ENCODE measurements at places on chromosomes 7 and 10. TPM values are rescaled to one million over a fixed set of nuclear protein-coding genes. Genes with fewer than 3 reads are reported as not detected.
A peak's percentile ranks its signal among the peaks of the same experiment; 100 is the strongest.

DNA sequence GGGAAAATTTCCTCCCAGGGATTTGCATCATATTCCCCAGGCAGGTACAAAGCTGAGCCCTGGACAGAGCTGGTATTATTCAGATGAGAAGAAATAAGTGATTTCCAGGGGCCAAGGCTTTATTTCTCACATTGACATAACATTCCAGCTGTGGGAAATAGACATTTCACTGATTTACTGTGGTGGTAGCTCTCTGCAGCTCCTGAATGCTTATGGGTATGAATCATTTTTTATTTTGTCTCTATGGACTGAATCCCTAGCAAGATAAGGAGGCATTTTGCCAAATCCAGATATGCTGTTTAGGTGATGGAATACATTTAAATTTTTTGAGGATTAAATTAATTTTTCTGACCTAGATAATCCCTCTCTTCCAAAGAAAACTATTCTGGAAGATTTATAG, 97.9 kb downstream of the MTPN start:
- no peak overlapping the region for H3K27ac ChIP-seq
- H3K4me3 ChIP-seq = no peak overlapping the region
- H3K27me3 ChIP-seq = peaks cover 2% of the 10 kb centered on the region
- H3K36me3 ChIP-seq = no peaks in the 10 kb centered on the region

GRCh38 chr10:119299531-119299930, 92.2 kb downstream of the GRK5 start:
- H3K27me3 ChIP-seq = no peaks in the 10 kb centered on the region
- H3K27ac ChIP-seq = peak overlapping the region; percentile 100
- peaks cover 24% of the 10 kb centered on the region for H3K36me3 ChIP-seq
- no peak overlapping the region for H3K4me3 ChIP-seq
- DNase-seq = no peak
- H3K4me1 ChIP-seq = peaks cover 59% of the 10 kb centered on the region

The NPTX2 gene
- not detected for total RNA-seq

DNA sequence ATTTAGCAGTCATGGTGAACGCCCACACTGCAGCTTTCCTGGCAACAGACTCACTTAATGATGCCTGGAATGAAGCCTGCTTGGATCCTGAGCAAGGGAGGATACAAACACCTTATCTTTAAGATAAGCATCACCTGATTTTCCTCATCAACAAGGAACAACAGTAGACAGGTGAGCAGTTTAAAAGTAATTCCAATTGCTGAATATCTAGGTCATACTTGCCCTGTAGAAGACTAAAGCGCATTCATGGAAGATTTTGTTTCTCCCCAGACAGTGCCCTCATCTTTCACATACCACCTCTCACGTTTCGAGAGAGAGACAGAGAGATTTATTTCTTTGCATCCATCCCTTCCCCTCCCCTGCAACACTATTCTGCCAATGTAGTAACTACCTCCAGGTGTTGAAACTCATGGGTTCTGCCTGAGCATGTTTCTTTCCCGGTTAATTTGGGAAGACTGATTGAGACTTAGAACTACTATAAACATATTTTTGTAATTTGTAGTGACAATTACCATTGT, 660.7 kb downstream of the PARD3 start:
- no peak for DNase-seq
- H3K4me3 ChIP-seq = no peak overlapping the region

DNA sequence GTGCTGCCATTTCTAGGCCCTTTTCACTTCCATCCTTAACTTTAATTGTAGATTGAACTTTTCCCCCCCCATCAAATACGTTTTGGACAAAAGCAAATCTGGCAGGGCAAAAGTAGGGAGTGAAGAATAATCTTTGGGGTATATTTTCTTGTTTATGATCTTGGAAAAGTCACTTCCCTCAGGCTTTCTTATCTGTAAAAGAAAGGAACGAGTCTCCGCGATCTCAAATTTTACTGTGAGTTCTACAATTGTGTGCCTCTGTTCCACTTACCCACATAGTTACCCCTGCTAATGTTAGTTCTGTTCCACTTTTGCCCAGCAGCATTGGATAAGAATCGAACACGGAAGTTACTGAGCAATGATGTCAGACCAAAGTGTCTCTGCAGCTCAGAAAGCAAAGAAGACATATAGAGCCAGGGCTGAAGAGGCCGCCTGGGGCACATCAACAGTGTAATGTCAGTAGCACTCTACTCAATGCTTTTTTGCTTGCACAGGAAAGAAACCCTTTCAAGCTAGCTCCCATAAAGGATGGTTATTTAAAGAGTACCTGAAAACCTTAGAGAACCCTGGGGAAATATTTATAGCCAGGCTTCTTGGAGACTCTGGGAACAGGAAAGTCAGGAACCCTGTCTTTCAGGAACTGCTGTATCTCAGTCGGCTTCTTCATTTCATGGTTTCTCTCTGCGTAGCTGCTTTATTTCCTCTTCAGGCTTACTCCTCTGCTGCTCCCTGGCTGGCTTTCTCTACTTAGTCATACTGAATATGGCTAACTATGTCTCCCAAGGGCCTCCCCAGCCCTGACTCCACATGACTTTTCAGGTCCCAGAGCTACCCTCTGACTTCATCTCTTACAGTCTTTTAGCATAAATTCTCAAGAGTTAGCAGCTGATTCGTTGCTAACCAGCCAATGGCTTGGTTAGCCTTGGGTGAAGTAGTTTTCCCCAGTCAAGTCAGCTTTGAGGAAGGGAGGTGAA, 123.7 kb upstream of the FAM3C start:
- H3K4me3 ChIP-seq = no peak overlapping the region
- H3K27me3 ChIP-seq = no peaks in the 10 kb centered on the region
- H3K27ac ChIP-seq = no peak overlapping the region
- DNase-seq = no peak

DNA sequence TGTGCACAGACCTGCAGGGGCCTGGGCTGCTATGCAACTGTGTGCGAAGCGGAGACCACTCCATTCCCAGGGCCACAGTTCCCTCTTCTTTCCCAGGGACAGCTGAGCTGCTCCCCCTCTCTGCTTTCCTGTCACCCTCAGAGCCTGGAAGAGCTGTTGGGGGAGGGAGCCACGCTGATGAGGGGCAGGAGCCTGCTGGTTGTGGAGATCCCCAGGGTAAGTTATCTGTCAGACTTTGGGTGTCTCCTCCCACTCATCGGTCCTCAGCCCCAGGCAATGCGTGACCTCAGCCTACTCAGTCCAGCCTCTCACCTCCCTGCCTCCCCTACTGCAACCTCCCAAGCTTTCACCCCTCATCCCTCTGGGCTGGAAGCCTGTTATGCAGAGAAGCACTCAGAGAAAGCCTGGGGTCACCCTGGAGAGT, 53.5 kb downstream of the ZNF467 start:
- H3K4me3 ChIP-seq = no peak overlapping the region
- no peak for DNase-seq
- no peak overlapping the region for H3K27ac ChIP-seq
- H3K36me3 ChIP-seq = no peaks in the 10 kb centered on the region
- peaks cover 11% of the 10 kb centered on the region for H3K4me1 ChIP-seq
- H3K27me3 ChIP-seq = no peaks in the 10 kb centered on the region

GRCh38 chr7:130419658-130420057, 21.2 kb downstream of the CEP41 start:
- peaks cover 3% of the 10 kb centered on the region for H3K36me3 ChIP-seq
- no peak overlapping the region for H3K27ac ChIP-seq
- H3K27me3 ChIP-seq = no peaks in the 10 kb centered on the region
- DNase-seq = no peak

- no peak for DNase-seq
- no peaks in the 10 kb centered on the region for H3K4me1 ChIP-seq
- no peaks in the 10 kb centered on the region for H3K36me3 ChIP-seq
- no peaks in the 10 kb centered on the region for H3K27me3 ChIP-seq
- H3K27ac ChIP-seq = no peak overlapping the region
These were observed 79.0 kb upstream of the POM121L12 start for GRCh38 chr7:52956379-52956915.

DNA sequence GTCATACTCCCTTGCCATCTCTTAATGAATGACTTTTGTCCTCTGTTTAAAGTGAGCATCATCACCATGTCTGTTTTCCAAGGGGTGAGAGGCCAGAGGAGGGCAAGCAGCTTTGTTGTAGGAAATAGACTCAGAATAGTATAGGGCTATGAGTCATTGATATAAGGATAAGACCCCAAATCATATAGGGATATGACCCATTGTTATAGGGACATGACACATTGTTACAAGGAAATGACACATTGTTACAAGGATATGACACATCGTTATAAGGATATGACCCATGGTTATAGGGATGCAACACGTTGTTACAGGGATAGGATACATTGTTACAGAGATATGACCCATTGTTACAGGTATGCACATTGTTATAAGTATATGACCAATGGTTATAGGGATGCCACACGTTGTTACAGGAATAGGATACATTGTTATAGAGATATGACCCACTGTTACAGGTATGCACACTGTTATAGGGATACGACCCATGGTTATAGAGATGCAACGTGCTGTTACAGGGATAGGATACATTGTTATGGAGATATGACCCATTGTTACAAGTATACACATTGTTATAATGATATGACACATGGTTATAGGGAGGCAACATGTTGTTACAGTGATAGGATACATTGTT, 311.1 kb upstream of the ADARB2 start:
- no peak overlapping the region for H3K4me3 ChIP-seq
- no peak for DNase-seq
- no peak overlapping the region for H3K27ac ChIP-seq
- no peaks in the 10 kb centered on the region for H3K4me1 ChIP-seq
- no peaks in the 10 kb centered on the region for H3K36me3 ChIP-seq

DNA sequence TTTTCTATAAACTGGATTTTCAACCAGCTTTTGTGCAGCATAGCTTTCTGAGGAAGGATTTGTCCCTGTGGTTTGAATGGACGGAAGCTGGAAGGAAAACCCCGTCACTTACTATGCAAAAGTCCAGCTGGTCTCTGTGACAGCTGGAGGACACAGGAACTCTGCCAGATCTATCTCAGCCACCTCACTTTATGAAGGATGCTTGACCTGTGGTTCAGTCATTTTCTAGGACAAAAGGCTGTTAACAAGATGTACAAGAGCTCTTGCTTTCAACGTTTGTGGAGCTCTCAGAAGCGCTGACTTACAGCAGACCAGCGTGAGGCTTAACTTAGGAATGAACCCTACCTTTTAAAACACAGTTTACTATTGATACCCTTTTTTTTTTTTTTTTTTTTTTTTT, 90.8 kb downstream of the CREM start:
- no peaks in the 10 kb centered on the region for H3K27me3 ChIP-seq
- peaks cover 56% of the 10 kb centered on the region for H3K4me1 ChIP-seq
- H3K27ac ChIP-seq = no peak overlapping the region
- DNase-seq = no peak
- H3K36me3 ChIP-seq = peaks cover 13% of the 10 kb centered on the region
